Psoas muscle (tissue), 8 donors: ENCODE measurements at places on chromosomes 5 and 9.

DNA sequence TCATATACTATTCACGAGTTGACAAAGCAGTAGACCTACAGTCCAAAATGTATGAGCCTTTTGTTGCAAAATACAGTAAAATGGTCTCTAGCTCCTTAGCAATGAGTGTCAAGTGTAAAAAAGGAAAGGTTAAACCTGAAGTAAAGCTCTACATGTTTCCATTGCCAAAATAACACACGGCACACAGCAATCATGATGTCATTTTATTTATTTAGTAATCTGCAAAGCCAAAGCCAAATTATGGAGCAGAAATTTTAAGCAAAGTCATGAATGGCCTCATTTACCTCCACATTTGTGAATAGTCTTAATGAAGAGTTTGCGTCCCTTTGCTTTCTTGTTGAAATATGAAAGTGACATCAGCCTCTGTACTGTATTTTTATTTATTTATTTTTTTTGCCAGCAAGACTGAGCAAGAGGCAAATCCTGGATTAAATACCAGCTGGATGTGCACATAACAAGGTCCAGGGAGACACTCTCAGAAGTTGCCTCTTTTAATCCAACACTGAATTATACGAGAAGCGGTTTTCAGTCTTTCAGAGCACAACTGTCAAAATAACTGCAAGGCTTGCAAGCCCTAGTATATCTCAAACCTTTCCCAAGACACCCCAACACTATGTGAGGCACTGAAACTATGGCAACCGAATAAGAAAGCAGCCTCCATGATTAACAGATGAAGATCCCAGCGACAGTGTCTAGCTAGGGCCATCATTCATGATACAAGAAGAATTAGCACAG lies 9.7 kb downstream of the SEMA6A start:
- DNase-seq = no peak

DNA sequence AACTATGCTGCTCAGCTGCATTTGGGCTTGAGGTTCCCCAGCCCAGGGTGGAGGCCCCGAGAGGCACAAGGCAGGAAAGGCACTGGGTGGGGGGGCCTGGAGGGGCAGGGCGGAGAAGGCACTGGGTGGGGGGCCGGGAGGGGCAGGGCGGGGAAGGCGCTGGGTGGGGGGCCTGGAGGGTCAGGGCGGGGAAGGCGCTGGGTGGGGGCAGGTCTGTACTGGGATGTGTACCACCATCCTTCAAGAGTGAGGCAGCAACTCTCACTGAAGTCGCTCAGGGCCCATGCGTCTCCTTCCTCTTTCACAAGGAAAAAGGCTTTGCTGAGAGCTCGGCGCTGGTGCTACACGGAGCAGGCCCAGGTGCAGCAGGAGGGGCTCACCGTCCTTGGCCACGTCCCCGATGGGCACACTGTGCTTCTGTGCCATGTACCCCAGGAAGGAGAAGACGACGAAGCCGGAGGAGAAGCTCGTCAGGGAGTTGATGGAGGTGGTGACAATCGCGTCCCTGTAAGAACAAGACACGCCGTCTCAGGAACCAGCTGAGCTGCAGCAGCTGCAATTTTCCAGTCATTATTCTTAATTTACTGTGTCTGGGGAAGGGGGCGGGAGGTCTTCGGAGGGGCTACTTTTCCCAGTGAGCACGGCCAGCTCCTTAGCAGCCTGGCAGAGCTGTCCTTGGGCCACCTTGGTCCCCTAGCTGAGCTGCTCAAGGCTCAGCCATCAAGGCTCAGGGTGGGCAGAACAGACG lies 30.8 kb downstream of the SLC6A3 start:
- DNase-seq = peak; percentile 9

DNA sequence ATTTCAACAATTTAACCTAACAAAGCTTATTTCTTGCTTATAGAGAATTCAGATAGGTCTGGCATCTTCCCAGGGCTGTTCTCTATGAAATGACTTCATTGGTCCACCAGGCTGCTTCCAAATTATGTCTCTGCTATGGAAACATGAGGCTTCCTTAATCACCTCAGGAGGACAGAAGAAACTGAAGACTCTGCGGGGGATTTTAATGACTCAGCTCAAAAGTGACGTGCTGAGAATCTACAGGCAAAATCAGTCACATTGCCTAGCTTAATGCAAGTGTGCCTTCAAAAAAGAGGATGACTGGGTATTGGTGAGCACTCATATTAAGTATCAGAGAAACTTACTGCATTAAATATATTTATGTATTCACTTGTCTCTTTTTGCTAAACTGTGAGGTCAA lies 315.5 kb upstream of the RGMB start:
- DNase-seq = no peak

DNA sequence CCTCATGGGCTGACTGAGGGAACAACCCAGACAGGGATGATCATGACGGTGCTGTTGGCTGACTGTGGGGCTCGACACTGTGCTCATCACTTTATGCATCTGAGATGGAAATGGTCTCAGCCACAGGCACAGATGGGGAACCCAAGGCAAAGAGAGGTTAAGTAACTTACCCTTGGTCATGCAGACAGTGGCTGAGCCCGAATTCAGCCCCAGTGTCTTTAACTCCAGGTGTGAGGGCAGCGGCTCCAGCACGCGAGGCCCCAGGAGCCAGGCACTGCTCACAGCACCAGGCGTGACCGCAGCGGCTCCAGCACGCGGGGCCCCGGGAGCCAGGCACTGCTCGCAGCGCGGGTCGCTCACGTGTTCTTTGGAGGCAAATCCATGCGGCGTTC lies 45.3 kb upstream of the FCN1 start:
- DNase-seq = no peak

DNA sequence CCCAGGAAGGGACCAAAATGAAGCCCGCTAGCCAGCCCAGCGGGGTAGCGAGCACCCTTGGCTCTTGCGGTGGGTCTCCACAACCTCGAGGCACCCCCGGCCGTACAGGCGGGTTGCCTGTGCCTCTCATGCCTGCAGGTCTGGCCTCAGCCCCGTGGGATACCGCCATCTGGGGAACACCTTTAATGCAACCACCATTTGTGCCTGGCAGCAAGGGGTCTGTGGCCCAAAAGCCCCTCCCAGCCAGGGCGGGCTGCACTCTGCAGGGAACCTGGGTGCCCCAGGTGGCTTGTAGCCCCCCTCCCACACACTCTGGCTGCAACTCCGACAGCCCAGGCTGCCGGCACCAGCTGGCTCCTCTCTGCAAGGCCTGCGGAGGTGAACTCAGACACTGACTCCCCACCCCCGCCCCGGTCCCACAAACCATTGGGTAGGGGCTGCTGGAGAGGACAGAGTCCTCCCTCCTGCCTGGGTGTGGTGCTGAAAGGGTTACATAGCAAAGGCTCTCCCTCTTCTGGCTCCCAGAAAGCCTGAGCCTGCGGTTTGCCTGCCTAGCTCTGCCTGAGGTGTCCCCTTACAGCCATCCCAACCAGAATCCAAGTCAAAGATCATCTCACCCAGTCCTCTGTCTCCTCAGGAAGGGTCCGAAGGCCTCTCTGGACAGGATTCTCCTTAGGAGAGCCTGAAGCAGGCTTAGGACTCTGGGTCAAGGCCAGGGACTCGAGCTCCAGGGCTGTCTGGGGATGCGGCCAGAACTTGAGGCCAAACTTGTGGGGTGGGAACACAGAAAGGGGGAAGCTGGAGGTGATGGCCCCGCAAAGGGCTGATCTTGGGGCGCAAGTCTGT lies 109.4 kb downstream of the PSD2 start:
- DNase-seq = no peak

- DNase-seq = no peak
These were observed 59.2 kb downstream of the MED10 start for GRCh38 chr5:6319116-6319515.
